ENCODE measurements at places on chromosomes 11 and 22. TPM values are rescaled to one million over a fixed set of nuclear protein-coding genes. Genes with fewer than 3 reads are reported as not detected.

OR52H1 gene
- total RNA-seq: not detected

DNA sequence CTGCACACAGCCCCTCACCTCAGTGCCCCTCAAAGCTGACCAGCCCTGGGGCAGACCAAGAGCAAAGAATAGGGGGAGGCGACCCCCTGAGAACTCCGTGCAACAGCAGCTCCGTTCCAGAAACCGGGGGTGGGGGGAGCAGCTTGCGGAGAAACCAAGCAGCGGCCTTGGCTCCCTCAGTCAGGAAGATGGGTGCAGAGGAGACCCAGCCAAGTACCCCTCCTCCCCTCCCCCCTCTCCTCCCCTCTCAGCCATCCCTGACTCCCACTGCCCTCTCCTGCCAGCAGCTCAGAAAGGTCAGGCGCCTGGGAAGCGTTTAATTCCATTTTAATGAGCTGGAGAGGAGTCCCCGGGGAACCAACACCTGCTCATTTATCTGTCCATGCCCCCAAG is 78.9 kb downstream of the PDE2A start:
- H3K36me3 ChIP-seq: no peaks in the 10 kb centered on the region
- H3K4me3 ChIP-seq: no peak overlapping the region
- DNase-seq: no peak
- H3K27me3 ChIP-seq: peaks cover 25% of the 10 kb centered on the region
- H3K4me1 ChIP-seq: peaks cover 29% of the 10 kb centered on the region

DNA sequence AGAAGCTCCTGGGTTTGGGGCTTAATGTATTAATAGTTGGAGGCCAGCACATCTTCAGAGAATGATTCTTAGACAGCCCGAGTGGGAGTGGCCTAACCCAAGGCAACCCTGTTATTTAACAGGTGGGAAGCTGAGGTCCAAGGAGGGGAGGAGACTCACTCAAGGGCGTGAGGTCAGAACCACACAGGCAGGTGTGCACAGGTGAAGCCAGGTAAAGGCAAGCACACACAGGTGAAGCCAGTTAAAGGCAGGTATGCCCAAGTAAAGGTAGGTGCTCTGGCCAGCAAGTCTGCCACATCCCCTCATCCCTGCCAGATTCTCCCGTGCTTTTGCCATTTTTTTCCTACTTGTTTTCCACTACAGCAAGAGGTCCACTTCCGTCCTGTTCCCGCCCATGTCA is 2.9 kb upstream of the SHANK2 start:
- no peak for DNase-seq
- no peaks in the 10 kb centered on the region for H3K4me1 ChIP-seq
- peaks cover 26% of the 10 kb centered on the region for H3K27me3 ChIP-seq
- H3K27ac ChIP-seq: no peak overlapping the region
- H3K36me3 ChIP-seq: no peaks in the 10 kb centered on the region
- H3K4me3 ChIP-seq: no peak overlapping the region

PNPLA5 gene
- total RNA-seq: not detected

LARGE1 gene
- 0.58 TPM for total RNA-seq

PRR5L gene
- 3.4 TPM for total RNA-seq

DNA sequence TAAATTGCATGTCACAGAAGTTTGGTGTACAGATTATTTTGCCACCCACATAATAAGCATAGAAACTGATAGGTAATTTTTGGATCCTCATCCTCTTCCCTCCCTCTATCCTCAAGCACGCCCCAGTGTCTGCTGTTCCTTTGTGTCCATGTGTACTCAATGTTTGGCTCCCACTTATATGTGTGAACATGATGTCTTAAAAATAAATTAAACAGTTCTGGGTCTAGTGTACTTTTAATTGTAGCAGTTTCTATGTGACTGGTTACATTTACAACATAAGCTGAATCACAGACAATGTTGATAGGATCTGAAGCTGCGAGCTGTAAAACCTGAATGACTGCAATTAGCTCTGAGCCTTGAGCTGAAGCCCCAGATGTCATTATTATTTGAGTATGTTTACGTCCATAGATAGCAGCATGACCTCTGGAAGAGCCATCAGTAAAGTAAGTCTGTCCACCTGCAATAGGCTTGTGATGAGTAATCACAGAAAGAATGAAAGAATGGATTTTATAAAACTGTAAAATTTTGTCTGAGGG is 29.7 kb downstream of the OR10A6 start:
- H3K27me3 ChIP-seq: peaks cover 5% of the 10 kb centered on the region
- no peak overlapping the region for H3K27ac ChIP-seq
- DNase-seq: no peak
- H3K4me1 ChIP-seq: no peaks in the 10 kb centered on the region
- H3K4me3 ChIP-seq: no peak overlapping the region
- H3K36me3 ChIP-seq: no peaks in the 10 kb centered on the region

DNA sequence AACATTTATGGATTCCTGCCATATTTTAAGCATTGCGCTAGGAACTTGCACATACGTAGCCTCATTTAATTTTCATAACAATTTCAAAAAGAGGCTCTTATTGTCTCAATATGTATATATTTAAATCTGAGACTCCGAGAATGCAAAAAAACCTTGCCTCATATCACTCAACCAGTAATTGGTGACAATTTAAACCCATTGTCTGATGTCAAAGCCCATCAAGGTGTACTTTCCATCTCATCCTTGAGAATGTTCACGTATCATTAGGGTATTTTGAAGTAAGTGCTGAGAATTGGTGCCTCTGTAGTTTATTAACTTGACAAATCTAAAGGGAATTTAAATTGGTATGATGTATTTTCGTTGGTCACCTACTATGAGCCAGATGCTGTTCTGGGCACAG is 136.5 kb downstream of the FAM76B start:
- H3K36me3 ChIP-seq: peaks cover 3% of the 10 kb centered on the region
- no peaks in the 10 kb centered on the region for H3K4me1 ChIP-seq
- no peak overlapping the region for H3K4me3 ChIP-seq
- no peak for DNase-seq
- peaks cover 6% of the 10 kb centered on the region for H3K27me3 ChIP-seq

EFCAB6 gene
- 0.26 TPM for total RNA-seq

DNA sequence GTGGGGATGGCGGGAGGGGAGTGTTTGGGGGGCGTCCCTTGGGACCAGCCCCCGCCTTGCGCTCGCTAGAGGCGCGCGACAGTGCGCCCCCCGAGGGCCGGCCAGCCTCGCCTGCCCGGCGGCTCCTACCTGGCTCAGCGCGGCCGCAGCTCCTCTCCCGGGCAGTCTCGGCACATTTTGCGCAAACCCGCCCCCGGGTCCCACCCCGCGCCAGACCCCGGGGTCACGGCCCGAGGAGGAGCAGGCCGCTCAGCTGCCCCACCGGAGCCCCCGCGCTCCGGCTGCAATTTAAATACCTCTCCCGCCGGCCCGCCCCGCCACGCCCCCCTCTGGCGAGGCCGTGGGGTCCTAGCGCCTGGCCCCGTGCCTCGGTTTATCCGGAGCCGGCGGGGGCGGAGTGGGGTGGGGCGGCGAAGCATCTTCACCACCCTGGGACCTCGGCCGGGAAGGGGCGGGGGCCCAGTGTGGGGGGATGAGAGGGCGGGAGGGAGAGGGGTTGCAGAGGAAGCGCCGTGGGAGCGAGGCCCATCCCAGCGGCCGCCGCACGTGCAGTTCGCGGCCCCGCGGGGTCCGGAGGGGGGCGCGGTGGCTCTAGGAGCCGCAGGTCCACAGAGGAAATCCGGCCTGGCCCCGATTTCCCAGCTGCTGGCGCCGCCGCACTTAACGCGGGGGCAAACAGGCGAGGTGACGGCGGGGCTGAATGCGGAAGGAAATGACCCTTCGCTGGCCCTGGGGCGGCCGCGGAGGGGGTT is at the start of gene LRRC32:
LRRC32 (minus strand) TSS at position 263 of the 752 bp plus-strand sequence. CDS start 4,793 bp downstream, outside the sequence.
- peaks cover 39% of the 10 kb centered on the region for H3K4me1 ChIP-seq
- DNase-seq: no peak
- H3K4me3 ChIP-seq: peak within 1 kb of the TSS; percentile 36
- H3K36me3 ChIP-seq: no peaks in the 10 kb centered on the region
- peaks cover 27% of the 10 kb centered on the region for H3K27me3 ChIP-seq
- no peak within 1 kb of the TSS for H3K27ac ChIP-seq

DNA sequence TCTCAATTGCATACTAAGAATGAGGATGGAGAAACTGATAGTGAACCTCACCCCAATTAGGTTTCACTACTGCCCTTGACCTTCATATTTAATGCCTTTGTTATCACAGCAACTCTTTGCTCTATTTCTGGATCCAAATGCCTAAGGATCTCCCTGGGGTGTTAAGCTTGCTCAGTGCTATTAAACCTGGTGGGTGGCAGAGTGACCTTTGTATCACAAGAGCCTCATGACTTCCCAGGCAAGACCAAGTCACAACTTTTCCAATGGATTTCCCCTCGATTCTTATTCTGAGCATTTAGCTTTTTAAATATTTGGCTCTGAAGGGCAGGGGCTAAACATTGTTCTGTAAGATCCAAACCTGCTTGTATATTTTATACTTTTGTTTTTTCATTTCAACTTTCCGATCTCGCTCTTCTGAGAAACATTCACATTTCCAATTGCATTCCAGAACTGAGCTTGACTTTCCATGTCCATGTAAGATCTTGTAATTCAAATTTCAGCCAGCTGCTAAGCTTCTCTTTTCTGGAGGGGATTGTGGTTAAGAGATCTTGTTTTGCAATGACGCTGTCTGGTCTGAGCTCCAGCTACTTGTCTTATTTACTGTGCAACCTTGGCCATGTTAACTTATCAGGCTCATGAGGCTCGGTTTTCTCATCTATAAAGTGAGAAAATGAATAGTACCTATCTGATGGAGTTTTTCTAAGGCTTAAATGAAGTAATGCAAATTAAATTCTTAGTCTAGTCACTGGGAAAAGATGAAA is 6.4 kb upstream of the EHF start:
- no peak overlapping the region for H3K4me3 ChIP-seq
- H3K27me3 ChIP-seq: peaks cover 26% of the 10 kb centered on the region
- H3K4me1 ChIP-seq: no peaks in the 10 kb centered on the region

DNA sequence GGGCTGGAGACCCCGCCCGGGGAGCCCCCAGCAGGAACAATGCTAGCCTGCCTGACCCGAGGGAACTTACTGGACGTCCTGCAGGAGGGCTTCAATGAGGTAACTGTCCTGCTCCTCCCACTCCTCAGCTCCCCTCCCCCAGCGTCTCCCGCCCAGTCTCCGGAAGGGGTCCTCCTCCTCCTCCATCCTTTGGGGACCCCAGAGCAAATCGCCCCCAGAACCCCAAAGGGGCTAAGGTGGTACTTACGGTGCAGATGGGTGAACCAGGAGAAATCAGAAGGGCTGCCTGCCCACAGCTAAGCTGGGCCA is 272 bp downstream of the DIXDC1 start:
- no peaks in the 10 kb centered on the region for H3K27me3 ChIP-seq
- no peak for DNase-seq
- H3K27ac ChIP-seq: peak overlapping the region; percentile 19

PHLDA2 gene
- total RNA-seq: 2.6 TPM

OR52I1 gene
- total RNA-seq: not detected

GRCh38 chr11:45885921-45886721 is 670 bp downstream of the MAPK8IP1 start:
- no peak overlapping the region for H3K27ac ChIP-seq
- peaks cover 4% of the 10 kb centered on the region for H3K27me3 ChIP-seq
- H3K4me1 ChIP-seq: peaks cover 3% of the 10 kb centered on the region
- no peak for DNase-seq

DNA sequence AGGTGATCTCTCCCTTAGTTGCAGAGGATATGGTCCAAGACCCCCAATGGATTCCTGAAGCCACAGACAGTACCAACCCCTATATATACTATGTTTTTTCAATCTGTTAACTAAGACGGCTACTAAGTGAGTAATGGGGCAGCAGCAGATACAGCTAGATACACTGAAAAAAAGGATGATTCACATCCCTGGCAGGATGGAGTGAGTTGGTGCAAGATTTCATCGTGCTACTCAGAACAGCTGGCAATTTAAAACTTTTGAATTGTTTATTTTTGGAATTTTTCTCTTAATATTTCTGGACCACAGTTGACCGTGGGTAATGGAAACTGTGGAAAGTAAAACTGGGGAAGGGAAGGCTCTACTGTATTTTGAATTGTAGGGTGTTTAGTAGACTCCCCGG is 17.0 kb upstream of the TMEM218 start:
- H3K36me3 ChIP-seq: no peaks in the 10 kb centered on the region
- no peak for DNase-seq
- H3K4me3 ChIP-seq: no peak overlapping the region
- H3K4me1 ChIP-seq: no peaks in the 10 kb centered on the region

SCN4B gene
- total RNA-seq: 0.05 TPM

DNA sequence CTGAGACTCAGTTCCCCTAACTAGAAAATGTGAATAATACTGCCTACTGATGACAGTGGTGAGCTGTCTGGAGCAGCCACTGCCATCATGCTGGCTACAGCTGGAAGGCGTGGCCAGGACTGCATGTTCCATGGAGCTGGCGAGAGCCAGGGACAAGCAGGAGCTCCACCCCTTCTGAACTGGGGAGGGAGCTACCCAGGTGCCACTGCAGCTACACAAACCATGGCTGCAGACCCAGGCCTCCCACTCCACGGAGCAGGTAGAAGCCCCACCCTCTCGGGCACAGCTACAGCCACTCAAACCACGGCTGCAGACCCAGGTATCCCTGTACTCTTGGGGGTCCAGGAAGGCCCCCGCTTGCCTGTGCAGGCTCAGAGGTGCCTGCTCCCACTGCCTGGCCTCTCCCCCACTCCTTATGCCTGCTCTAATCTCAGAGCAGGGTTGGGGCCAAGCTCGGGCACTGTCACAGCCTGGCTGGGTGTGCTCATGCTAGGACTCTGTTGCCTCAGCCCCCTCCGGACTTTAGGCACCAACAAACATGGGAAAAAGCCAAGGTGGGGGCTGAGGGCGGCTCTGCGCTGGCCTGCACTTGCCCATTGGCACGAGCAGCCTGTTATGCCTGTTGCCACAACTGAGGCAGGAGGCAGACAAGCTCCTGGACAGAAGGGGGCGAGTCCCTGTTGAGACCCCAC is 51.7 kb downstream of the RAB30 start:
- H3K27me3 ChIP-seq: no peaks in the 10 kb centered on the region
- H3K27ac ChIP-seq: no peak overlapping the region
- no peak for DNase-seq
- H3K4me1 ChIP-seq: peaks cover 22% of the 10 kb centered on the region

- DNase-seq: peak; percentile 28
- no peak overlapping the region for H3K4me3 ChIP-seq
- H3K36me3 ChIP-seq: no peaks in the 10 kb centered on the region
- no peaks in the 10 kb centered on the region for H3K4me1 ChIP-seq
- H3K27ac ChIP-seq: no peak overlapping the region
Measured at GRCh38 chr11:60251485-60252212, 8.7 kb upstream of the MS4A4E start.

MYO18B gene
- 1.2 TPM for total RNA-seq

DNA sequence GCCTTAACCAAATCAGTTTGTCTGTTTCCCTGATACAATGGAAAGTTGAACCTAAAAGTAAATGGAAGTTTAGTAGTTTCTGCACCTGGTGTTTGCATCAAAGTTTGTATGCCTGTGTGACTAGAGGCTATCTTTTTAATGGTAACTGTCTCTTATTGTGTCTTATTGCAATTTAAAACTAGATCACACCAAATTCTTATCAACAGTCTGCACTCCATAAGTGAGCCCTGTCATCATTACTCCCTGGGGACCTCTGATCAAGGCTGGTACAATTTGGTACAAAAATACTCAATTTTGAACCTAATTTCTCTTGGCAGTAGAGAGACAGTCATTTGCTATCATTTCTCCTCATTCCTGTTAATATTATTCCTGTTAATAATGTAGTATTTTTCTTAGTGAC is 38.1 kb downstream of the ARHGAP1 start:
- H3K4me1 ChIP-seq: peaks cover 7% of the 10 kb centered on the region
- no peaks in the 10 kb centered on the region for H3K27me3 ChIP-seq
- H3K4me3 ChIP-seq: no peak overlapping the region

CEP126 gene
- total RNA-seq: 0.34 TPM

Measured in activated CD8-positive, alpha-beta T cell treated with anti-CD3 and anti-CD28 coated beads, Interleukin-2, amount 10 ng/mL, durations not matched to agents 7 days and 5 days (primary cell).